ENCODE measurements at places on chromosomes 3 and 15.
A peak's percentile ranks its signal among the peaks of the same experiment; 100 is the strongest.

DNA sequence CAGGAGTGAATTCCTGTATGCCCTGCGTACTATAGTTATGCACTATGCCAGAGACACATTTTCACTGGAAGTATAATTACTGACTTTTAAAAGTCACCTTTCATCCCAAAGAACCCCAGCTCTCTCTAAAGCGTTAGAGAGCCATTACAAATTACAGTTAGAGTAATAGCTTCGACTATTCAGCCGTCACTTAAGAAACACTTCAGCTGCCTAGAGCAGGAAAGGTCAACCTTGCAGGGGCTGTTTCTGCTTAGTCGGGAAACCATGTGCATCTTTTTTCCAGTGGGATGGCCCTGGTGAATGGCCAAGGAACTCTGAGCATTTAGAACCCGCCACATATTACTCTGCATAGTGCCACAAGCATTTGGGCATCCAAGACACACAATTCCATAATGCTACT, 235.9 kb downstream of the ARRDC4 start:
- no peak for DNase-seq

- DNase-seq: no peak
These were observed 311.5 kb downstream of the EDEM1 start for GRCh38 chr3:5498981-5499380.

DNA sequence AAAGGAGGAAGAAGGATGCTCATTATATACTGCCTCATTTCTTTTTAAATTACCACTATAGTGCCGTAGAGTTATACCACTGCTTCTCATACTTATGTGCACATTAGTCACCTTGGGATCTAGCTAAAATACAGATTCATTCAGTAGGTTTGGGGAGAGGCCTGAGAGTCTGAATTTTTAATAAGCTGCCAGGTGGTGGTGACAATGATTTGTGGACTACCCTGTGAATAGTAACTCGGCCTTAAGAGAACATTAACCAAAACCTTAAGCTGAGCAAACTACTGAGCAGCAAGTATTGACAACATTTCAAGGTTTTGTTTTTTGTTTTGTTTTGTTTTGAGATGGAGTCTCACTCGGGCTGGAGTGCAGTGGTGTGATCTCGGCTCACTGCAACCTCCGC, 19.8 kb downstream of the UBA5 start:
- no peak for DNase-seq

DNA sequence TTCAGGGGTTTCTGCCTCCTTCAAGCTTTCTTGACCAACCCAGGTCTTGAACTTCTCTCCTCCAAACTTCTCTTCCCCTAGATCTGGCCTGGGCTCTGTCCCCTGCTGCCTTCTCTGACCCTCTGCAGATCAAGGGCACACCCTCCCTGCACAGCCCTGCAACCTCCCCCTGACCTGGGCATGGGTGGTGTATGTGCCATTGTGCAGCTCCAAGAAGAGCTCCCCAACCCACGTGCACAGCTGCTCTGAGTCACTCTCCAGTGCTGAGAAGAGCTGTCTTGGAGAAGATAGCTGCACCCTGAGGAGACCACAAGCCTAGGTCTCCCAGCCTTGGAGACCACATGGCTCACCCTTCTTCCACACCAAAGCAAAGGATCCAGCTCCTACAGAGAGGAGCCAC, 8.0 kb downstream of the MAN2C1 start:
- no peak for DNase-seq

DNA sequence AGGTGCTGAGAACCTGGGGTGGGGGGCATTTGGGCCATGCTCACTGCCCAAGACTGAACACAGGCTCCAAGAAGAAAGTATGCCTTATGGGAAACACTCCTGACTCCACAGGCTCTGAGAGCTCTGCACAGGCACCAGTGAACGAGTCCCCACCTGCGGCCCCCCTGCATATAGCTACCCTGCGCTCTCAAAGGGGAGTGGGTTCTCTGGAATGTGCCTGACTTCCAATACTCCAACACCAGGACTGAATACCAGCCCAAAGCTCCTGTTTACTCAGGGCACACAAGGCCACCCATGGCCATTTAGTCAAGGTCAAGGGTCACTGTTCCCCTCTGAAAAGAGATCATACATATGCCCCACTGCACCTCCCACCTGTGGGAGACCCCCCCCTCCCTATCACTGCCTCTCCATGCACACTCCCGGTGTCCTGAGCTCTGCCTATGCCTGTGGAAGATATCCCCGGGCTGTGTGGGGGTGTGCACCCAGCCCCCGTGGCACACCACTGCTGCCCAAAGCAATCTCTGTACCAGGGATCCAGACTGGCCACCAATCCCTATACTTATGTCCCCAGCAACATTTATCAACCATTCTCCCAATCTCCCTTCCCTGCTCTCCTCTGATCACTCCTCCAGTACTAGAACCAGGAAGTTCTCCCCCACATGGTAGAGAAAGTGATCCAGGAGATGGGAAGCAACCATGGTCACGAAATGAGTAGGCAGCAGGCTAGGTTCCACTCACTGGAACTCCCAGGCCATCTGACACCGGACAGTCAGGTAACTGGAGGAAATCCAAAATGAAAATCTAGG, 1.5 kb upstream of the PLXNB1 start:
- DNase-seq: no peak

- DNase-seq: no peak
These were observed 138.5 kb downstream of the NECTIN3 start for GRCh38 chr3:111210003-111210711.

- DNase-seq: no peak
These were observed 17.2 kb downstream of the TMOD3 start for GRCh38 chr15:51846463-51847230.

DNA sequence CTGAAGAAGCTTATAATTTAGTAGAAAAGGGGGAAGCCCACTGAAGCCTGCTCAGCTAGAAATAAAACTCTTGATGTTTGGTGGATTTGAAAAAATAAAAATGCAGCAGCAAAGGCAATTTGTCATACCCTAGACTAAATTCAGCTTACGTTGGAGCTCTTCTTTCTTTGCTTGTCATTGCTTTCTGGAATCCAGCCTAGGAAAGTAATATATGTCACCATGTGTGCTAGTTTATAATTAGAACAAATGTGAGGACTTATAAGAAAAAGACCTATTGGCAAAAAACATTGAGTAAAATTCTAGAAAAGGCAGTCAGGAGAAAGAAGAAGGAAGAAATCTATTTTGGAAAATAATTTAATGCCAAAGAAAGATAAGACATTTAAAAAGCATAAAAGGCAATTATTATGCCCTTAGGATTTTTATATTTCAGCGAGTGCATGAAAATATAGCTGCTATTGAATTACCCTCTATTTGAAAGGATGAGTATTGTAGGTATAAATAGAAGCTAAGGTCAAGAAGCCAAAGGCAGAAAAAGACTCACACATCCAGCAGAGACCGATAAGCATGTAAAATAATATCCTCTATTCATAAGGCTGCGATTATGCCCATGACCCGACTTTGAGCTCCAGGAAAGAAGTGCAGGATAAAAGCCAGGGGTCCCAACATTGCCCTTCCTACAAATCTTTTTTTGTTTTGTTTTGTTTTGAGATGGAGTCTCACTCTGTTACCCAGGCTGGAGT, 10.6 kb upstream of the BTBD1 start:
- no peak for DNase-seq

GRCh38 chr3:196837819-196838420, 29.8 kb upstream of the SENP5 start:
- peak; percentile 15 for DNase-seq

Data from NCI-H187 (cell line).